Stimulated activated CD4-positive, alpha-beta T cell treated with anti-CD3 and anti-CD28 coated beads, Interleukin-1b, Interleukin-23, amount 100 ng/mL, for 24 hours (primary cell): ENCODE measurements at places on chromosomes 13 and 19.
A peak's percentile ranks its signal among the peaks of the same experiment; 100 is the strongest.

DNA sequence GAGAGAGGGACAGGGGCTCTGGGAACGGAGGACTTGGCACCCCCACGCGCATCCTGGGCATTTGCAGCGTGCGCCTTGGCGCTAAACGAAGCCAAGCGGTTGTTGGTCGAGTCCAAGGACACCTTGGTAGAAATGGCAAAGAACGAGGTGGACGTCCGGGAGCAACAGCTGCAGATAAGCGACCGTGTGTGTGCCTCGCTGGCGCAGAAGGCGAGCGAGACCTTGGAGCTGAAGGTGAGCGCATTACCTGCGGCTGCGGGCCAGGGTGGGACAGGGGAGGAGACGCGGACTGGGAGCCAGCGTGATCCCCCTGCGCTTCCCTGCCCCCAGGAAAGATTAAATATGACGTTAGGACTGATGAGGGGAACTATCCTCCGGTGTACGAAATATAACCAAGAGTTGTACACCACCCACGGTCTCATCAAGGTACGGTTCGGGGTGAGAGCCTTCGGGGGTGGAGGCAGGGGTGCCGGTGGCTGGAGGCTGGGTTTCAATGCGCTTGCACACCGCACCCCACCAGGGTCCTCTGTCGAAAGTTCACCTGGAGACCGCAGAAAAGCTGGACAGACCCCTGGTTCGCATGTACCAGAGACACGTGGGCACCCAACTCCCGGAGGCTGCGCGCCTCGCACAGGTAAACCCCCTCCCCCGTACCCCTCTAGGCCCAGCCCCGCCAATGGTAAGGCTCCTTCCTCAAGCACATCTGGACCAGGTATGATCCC lies 27.8 kb upstream of the CASP14 start:
- no peak for DNase-seq

DNA sequence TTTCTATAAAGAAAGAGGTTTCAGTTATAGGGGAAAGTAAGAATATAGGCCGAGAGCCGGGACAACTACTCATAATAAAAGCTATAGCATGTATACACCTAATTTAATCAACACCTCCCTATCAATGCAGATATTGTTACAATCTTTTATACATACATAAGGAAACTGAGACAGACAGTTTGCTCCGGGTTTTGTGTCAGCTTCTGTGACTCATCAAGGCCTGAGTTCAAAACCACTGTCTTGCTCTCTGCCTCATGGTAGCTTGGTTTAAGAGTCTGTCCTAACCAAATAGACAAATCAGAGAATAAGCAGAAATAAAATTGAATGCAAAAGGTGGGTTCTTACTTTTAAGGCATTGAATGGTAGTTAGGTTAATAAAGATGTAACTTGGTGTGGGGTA lies 222.9 kb downstream of the GGACT start:
- no peak for DNase-seq

GRCh38 chr13:98447881-98448641 lies 128.8 kb downstream of the STK24 start:
- DNase-seq: no peak

GRCh38 chr19:35869327-35870123 lies 1.2 kb downstream of the APLP1 start:
- DNase-seq: peak; percentile 83

DNA sequence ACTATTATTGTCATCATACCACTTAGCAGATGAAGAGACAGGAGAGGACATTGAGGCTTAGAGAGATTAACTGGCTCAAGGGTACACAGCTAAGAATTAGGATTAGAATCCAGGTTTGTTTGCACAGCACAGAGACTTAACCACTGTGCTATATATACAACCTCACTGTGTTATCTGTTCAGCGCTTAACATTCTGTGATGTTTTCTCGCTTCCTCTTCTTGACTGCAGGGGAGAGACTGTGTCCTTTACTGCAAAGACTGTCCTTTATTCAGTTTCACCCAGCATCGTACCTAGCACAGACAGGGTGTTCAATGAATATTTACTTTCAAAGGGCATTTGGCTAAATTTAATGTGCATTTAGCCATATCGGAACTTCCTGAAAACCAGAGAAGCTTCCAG lies 54.9 kb upstream of the PCDH8 start:
- DNase-seq: no peak
